Kidney glomerular epithelial cell (primary cell): ENCODE measurements at places on chromosomes 6 and 20.

DNA sequence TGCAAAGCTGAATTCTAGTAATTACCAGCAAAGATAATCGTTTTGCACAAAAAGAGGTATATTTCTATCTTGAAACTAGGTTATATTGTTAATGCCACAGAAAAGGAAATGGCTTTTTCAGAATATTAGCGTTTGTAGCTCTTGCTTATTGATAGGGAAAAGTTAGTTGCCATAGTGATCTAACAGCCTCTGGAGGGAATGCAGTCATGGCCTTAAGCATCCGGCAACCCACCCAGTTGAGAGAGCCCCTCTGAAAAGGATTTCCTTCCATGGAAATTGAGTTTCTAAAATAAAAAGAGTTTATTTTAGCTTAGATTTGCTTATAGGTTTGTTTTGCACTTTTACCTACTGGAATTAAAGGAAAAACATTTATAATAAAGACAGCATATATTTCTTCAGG, 224.5 kb downstream of the BCKDHB start:
- DNase-seq = no peak

DNA sequence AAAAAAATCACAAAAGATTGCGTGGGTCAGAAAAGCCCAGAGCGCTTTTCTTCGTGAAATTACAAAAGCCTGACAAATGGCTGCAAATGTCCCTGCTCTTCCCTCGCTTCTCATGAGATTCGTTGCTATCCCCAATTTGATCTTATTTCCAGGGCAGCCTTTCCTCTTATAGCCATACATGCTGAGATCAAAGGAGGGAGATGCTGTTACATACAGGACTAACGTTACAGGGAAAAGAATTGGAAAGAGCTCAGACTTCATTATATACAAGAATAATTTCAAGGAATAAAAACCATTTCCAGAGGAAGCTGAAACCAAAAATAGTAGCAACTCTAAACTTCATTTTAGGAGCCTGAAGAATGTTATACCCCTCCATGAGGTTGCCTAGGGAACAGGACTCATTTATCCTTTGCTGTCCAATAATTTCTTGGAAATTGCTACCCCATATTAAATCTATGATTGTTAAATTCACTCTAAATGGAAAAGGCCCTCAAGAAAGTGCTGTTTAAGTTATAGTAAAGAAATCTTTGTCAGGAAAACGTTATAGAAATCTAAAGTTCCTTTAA, 81.0 kb downstream of the METTL24 start:
- DNase-seq = no peak

DNA sequence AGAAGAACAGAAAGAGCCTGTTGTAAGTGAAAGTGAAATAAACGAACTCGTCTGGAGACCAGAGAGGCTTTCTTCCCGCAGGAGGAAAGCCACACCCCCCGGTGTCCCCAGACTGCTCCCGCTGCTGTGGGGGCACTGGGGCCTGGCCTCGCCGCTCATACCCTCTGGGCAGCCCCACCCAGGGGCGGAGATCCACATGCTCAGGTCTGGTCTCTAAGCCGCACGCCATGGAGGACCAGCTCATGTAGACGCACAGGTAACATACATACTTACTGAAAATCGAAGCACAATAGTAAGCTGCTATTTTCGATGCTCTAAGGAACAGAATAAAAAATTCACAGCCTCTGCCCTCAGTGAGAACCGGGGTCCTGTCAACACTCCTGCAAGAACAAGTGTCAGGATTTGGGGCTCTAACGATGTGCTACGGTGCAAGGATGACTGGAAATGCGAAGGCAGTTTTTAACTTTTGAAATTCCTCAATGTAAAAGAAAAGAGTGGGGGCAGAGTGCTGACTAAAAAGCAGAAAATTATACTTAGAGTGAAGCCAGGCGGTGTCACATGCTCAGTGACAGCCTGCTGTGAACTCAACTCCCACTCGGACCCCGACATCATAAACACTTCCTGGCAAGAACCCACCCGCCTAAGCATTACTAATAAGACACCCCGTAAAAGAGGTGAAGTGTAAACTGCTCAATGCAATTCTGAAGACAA, 110.5 kb downstream of the IRF4 start:
- no peak for DNase-seq

GRCh38 chr6:1775441-1775840, 165.7 kb downstream of the FOXC1 start:
- no peak for DNase-seq

GRCh38 chr6:44010411-44011349, 116.6 kb downstream of the MRPL14 start:
- peak; percentile 93 for DNase-seq

DNA sequence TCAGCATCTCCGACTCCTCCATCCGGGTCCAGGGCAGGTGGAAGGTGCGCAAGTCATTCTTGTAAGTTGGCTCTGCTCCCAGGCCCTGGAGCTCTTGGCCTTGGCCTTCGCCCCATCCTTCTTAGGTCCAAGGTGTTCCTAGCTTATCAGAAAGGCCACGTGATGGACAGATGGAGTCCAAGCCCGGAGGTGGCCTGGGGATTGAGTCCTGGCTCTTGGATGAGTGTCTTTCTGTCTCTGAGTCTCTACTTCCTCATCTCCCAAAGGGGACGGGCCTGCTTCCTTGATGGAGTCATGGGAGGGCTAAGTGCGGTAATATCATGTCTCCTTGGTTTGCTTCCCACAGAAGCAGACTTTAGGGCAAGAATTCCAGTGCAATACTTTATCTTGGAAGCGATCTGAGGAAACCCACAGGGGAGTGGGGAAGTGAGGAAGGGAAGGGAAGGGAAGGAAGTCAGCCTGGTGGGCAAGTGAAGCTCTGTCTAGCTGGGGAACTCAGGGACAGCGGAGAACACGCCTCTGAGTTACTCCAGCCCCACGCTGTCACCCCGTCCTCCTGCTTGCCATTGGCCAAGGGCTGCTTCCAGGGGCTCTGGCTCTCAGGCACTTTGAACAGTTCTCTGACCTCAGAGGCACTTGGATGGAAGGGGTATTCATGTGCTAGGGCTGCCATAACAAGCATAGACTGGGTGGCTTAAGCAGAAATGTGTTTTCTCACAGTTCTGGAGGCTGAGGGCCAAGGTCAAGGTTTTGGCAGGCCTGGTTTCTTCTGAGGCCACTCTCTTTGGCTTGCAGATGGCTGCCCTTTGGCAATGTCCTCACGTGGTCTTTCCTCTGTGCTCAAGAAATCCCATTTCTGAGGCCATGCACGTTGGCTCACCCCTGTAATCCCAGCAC, 4.8 kb downstream of the LBP start:
- DNase-seq = no peak

- no peak for DNase-seq
Observed at GRCh38 chr6:54578261-54578660, 268.3 kb upstream of the FAM83B start.
